ENCODE measurements at places on chromosomes 2 and 18.

- no peaks in the 10 kb centered on the region for H3K36me3 ChIP-seq
- peaks cover 2% of the 10 kb centered on the region for H3K4me1 ChIP-seq
- no peak overlapping the region for H3K4me3 ChIP-seq
- H3K27me3 ChIP-seq: peaks cover 25% of the 10 kb centered on the region
- no peak overlapping the region for H3K27ac ChIP-seq
These were observed 172.3 kb downstream of the CELF4 start for GRCh38 chr18:37393221-37393827.

GRCh38 chr18:45974088-45974536 lies 7.0 kb upstream of the EPG5 start:
- H3K36me3 ChIP-seq: no peaks in the 10 kb centered on the region
- peak overlapping the region; percentile 13 for H3K4me3 ChIP-seq
- H3K27ac ChIP-seq: peak overlapping the region; percentile 62

DNA sequence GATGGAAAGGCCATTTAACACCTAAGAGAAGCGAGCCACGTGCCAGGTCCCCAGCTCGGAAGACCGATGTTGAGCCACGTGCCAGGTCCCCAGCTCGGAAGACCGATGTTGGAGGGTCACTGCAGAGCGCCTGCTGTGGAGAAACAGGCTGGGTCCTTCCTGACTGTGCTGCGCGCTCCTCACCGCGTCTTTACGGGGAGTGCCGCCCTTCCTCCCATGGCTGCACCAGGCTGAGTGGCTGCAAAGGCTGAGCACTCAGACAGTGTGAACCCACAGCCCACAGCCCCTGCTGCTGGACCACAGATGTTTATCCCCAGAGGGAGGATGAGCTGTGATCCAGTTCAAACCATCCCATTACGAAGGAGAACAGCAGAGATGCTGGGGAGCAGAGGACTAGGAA lies 55.7 kb downstream of the RTP5 start:
- H3K4me3 ChIP-seq: no peak overlapping the region
- peaks cover 31% of the 10 kb centered on the region for H3K4me1 ChIP-seq
- no peaks in the 10 kb centered on the region for H3K27me3 ChIP-seq
- H3K27ac ChIP-seq: no peak overlapping the region
- DNase-seq: no peak
- H3K36me3 ChIP-seq: no peaks in the 10 kb centered on the region

DNA sequence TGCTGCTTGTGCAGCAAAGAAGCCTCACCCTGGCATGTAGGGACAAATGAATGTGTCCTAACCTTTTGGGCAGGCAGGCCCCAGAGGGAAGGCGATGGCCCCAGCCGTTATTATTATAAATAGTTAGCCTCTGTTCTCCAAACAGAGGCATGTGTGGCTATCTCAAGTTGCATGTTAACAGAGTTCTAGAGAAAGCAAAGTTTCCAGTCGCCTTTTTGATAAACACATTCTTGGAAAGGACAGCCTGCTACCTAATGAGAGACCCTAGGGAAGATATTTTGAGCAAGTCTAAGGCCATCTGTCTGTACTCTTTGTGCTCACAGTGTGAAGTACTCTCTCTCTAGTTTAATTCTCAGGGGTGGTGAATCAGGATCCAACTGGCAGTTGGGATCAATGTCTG lies 97.4 kb upstream of the FHL2 start:
- H3K27ac ChIP-seq: no peak overlapping the region
- H3K4me1 ChIP-seq: no peaks in the 10 kb centered on the region
- peaks cover 30% of the 10 kb centered on the region for H3K27me3 ChIP-seq
- no peak overlapping the region for H3K4me3 ChIP-seq
- no peak for DNase-seq

DNA sequence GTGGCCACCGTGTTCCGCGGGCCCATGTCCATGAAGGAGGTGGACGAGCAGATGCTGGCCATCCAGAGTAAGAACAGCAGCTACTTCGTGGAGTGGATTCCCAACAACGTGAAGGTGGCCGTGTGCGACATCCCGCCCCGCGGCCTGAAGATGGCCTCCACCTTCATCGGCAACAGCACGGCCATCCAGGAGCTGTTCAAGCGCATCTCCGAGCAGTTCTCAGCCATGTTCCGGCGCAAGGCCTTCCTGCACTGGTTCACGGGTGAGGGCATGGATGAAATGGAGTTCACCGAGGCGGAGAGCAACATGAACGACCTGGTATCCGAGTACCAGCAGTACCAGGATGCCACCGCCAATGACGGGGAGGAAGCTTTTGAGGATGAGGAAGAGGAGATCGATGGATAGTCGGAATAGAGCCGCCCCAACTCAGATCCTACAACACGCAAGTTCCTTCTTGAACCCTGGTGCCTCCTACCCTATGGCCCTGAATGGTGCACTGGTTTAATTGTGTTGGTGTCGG lies 17.7 kb downstream of the TUBB6 start:
- H3K27me3 ChIP-seq: no peaks in the 10 kb centered on the region
- peaks cover 42% of the 10 kb centered on the region for H3K36me3 ChIP-seq
- no peak overlapping the region for H3K27ac ChIP-seq
- H3K4me3 ChIP-seq: no peak overlapping the region

GRCh38 chr2:241771286-241772062 lies 5.1 kb upstream of the GAL3ST2 start:
- H3K27me3 ChIP-seq: no peaks in the 10 kb centered on the region
- DNase-seq: peak; percentile 36
- H3K4me1 ChIP-seq: peaks cover 8% of the 10 kb centered on the region
- H3K4me3 ChIP-seq: no peak overlapping the region
- H3K27ac ChIP-seq: peak overlapping the region; percentile 55

DNA sequence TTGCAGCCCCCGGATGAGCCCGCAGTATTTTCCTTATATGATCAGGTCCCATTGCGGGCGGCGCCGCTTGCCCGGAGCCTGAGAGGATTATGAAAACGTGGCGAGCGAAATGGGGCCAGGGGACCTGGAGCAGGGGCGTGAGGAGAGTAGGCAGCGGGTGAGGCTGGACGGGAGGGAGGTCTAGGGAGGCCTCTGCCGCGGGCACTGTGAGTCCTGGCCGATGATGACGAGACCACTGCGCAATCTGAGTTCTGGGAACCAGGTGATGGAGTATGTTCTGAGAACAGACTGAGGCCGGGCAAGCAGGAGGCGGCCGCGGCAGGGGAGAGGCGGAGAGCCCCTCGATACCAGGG lies 790 bp upstream of the ACAA2 start:
- peaks cover 45% of the 10 kb centered on the region for H3K36me3 ChIP-seq
- H3K27me3 ChIP-seq: no peaks in the 10 kb centered on the region
- peak; percentile 83 for DNase-seq
- H3K27ac ChIP-seq: peak overlapping the region; percentile 97
- peaks cover 65% of the 10 kb centered on the region for H3K4me1 ChIP-seq

GRCh38 chr2:73283545-73284295 lies 558 bp downstream of the FBXO41 start:
- H3K27me3 ChIP-seq: peaks cover 11% of the 10 kb centered on the region
- H3K4me1 ChIP-seq: peaks cover 27% of the 10 kb centered on the region
- H3K27ac ChIP-seq: peak overlapping the region; percentile 71
- DNase-seq: peak; percentile 51
- peaks cover 3% of the 10 kb centered on the region for H3K36me3 ChIP-seq
- H3K4me3 ChIP-seq: peak overlapping the region; percentile 84

GRCh38 chr18:3194947-3195612 lies 24.7 kb downstream of the MYOM1 start:
- H3K36me3 ChIP-seq: no peaks in the 10 kb centered on the region
- no peaks in the 10 kb centered on the region for H3K27me3 ChIP-seq
- no peak overlapping the region for H3K4me3 ChIP-seq
- H3K27ac ChIP-seq: no peak overlapping the region
- no peak for DNase-seq
- H3K4me1 ChIP-seq: no peaks in the 10 kb centered on the region

GRCh38 chr18:22279741-22280452 lies 110.5 kb downstream of the GATA6 start:
- no peaks in the 10 kb centered on the region for H3K27me3 ChIP-seq
- no peak overlapping the region for H3K27ac ChIP-seq
- no peak overlapping the region for H3K4me3 ChIP-seq
- H3K36me3 ChIP-seq: peaks cover 2% of the 10 kb centered on the region
- DNase-seq: no peak
- H3K4me1 ChIP-seq: peaks cover 6% of the 10 kb centered on the region

All from activated CD8-positive, alpha-beta memory T cell treated with anti-CD3 and anti-CD28 coated beads, Interleukin-2, amount 10 ng/mL, durations not matched to agents 7 days and 5 days (primary cell).